ENCODE measurements at places on chromosomes 3 and 15.

- no peak for DNase-seq
Observed at GRCh38 chr15:29924750-29925149, 102.5 kb upstream of the TJP1 start.

DNA sequence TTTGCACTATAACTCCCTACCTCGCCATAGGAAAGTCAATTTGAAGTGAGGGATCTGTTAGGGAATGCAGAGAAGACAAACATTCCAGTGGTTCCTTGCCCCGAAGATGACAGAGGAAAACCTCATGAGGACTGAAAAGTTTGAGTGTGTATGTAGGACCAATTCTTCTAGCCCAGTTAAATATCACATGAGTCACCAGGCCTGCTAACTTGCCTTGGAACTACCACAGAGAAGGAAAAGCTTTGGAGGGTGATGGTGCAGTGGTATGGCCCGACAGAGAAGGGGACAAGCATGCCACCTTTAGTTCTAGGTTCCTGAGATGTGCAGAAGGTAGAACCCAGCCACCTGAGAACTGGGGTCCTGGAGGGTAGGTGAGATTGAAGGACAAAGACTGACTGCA, 2.6 kb upstream of the UPK1B start:
- DNase-seq: no peak

DNA sequence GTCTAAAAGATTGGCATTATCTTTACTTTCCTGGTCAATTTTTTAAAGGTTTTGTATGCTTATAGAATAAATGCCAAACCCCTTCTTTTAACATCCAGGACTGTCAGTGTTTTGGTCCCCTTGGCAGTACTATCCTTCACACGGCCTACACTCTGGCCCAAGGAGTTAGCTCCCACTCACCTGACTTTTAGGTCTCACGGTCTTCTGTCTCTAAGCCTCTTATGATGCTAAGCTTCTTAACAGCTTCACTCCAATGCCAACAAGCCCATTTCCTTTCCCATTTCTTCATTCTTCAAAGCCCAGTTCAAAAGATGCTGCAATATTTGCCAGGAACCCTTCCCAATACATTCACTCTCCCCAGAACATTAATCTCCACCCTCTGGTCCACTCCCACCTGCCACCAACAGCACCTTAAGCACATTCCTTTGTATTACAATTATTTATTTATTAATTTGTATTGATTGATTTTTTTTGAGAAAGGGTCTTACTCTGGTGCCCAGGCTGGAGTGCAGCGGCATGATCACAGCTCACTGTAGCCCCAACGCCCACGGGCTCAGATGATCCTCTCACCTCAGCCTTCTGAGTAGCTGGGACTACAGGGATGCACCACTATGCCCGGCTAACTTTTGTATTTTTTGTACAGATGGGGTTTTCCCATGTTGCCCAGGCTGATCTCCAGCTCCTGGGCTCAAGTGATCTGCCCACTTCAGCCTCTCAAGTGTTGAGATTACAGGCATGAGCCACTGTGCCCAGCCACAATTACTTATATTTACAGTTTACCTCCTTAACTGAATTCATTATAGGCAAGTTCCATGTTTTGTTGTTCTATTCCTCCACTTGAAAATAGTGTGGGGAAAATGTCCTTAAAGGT, 27.8 kb downstream of the IFT80 start:
- no peak for DNase-seq

- no peak for DNase-seq
Observed at GRCh38 chr3:115922681-115923347, 299.5 kb downstream of the GAP43 start.

- no peak for DNase-seq
Observed at GRCh38 chr3:185825639-185826481, 1.0 kb upstream of the IGF2BP2 start.

DNA sequence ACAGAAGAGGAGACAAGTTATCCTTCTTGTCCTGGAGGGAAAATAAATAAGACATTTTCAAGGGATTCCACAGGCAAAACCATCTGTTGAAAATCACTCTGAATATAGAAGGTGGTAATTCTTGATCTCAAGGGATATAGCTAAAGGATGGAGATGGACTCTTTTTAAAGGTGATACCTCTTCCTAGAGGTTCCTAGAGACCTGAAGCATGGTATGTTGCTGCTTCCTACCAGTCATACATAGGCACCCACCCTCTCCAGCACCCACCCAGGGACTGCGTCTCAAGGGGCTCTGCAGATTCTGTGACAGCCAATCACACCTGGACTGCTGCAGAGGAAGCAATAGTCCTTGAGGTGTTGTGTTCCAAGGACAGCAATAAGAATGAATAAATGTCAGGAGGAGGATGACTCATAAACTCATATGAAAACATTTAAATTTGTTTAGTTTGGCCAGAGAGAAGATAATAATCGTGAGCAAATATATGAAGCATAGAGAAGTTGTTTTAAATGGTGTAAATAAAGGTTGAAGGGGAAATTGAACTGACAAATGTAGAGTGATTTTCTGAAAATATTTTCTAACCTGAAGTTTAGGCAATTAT, 741.6 kb upstream of the CBLB start:
- no peak for DNase-seq

Measured in activated CD4-positive, alpha-beta T cell treated with anti-CD3 and anti-CD28 coated beads for 1 hour (primary cell).